ENCODE measurements at places on chromosomes 1 and 21. TPM values are rescaled to one million over a fixed set of nuclear protein-coding genes. Genes with fewer than 3 reads are reported as not detected.

- DNase-seq, result no peak
Measured at GRCh38 chr1:28421744-28422143, 52.2 kb downstream of the PHACTR4 start.

- peak; percentile 71 for DNase-seq
Measured at GRCh38 chr1:203549309-203549708, 55.4 kb downstream of the OPTC start.

DNA sequence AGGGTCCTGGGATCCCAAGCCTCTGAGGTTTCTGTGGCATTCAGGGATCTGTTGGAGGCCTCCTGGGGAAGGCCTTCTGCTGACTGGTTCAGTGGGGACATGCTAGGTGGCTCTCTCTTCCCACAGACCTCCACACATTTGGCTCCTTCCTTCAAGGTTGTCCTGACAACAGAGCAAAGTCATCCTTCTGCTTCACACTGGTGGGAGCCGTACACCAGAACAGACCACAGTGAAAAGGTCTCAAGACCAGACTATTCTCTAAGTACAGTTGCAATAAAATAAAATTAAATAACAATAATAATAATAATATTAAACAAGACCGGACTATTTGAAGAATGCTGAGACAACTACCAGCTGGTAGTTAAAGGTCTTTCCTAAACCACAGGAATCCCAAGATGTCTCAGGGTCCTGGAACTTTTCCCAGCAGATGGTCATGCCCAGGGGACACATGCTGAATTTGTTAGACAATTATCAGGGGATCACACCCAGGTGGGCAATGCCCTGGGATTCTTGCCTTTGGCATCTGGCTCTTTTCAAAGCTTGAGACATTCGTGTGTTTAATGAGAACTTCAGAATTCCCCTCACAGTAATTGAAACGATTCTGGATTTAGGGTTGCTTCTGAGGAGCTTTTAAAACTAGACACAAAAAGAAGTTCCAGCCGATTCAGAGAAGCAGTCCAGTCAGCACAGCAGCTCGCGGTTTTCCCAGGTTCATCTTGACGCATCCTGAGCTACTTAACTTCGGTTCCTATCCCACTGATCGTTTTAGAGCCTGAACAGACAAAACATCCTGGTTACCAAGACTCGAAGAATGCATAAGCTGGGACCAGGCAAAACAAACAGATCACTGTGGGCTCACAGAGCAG is 22.9 kb downstream of the HTR1D start:
- no peak for DNase-seq

- DNase-seq, result no peak
Measured at GRCh38 chr1:101128211-101128727, 102.7 kb upstream of the DPH5 start.

DNA sequence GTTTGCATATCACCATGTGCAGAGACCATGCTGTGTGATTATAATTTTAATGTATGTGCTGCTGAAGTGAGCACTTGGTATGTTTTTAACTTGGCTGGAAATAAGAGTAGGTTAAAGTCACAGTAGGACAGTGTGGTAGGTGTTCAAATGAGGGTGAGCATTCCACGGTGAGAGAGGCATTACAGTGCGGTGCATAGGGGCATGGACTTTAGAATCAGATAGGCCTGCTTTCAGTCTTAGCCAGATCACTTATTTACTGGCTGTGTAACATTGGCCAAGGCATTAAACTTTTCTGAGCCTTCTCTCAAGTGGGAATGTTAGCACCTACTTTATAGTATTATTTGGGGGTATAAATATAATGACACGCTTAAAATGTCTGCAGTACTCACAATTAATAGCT is 43.2 kb downstream of the GIPC2 start:
- DNase-seq, result no peak

GRCh38 chr1:162319493-162320175 is 57.0 kb downstream of the SPATA46 start:
- DNase-seq, result no peak

GRCh38 chr1:176220100-176220689 is 13.1 kb upstream of the COP1 start:
- DNase-seq, result no peak

DNA sequence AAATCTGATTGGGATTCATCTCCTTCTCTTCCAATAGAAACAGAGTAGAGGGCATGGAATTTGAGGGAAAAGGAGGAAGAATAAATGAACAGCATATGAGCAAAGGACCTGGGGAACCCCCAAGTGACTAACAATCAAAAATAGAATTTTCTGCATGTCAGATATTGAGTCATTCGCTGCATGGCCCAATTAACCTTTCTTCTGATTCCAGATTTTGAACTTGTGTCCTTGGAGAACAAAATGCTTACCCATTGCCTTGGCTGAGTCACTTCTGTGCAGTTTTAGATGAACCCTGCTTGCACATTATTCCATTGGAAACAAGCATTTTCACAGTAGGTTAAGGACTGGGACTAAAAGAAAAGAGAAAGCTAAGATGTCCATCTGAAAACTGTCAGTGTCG is 390.5 kb downstream of the ST6GALNAC3 start:
- DNase-seq, result no peak

- no peak for DNase-seq
Measured at GRCh38 chr1:153804112-153804511, 28.9 kb downstream of the SLC27A3 start.

The SPRR3 gene
- not detected for total RNA-seq

The CYP4A22 gene
- total RNA-seq, result not detected

The ITLN2 gene
- 2.7 TPM for total RNA-seq

The OR10J1 gene
- total RNA-seq, result not detected

The ARHGEF11 gene
- 44.7 TPM for total RNA-seq
